ENCODE measurements at places on chromosomes 6 and 20.
A peak's percentile ranks its signal among the peaks of the same experiment; 100 is the strongest.

- peak; percentile 75 for DNase-seq
Observed at GRCh38 chr6:133553652-133554051, 312.5 kb downstream of the EYA4 start.

- no peak for DNase-seq
Observed at GRCh38 chr6:14177413-14178082, 60.0 kb downstream of the CD83 start.

- peak; percentile 40 for DNase-seq
Observed at GRCh38 chr6:38572186-38572813, 67.4 kb downstream of the BTBD9 start.

GRCh38 chr6:123994168-123994567, 190.5 kb downstream of the NKAIN2 start:
- peak; percentile 4 for DNase-seq

DNA sequence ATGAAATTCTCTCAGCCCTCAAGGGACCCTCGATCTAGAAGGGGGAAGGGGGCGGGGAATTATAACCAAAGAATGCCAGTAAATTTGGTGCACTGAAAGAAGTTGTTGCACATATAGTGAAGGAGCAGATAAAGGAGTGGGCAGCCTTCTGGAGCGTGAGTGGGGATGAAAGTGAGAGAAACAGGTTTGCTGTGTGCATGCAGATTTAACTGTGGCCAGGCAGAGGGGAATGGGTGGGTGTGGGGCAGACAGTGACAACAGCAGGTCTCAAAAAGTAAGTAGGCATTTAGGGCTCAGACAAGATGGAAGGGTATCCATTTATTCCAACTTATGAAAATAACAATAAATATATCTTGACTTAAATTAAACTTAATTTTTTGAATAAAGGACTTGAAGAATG, 149.1 kb downstream of the KCNQ5 start:
- DNase-seq: no peak

DNA sequence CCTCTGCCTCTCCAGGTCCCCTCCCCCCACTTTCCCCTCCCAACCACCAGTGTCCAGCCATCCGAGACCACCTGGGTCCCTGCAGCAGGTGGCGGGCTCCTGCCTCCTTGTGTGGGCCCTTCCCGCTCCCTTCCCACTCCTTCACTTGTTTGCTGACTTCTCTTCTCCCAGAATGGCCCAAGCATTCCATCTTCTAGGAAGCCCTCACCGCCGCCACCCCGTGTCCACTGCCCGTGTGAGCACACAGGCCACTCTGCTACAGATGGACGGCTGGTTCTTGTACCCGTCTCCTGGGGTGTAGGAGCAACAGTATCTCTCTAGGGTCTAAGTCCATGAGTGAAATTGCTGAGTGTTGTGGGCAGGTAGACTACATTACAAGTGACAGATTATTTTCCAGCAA, 15.0 kb downstream of the BPHL start:
- DNase-seq: no peak

GRCh38 chr6:122066200-122066599, 333.3 kb upstream of the HSF2 start:
- DNase-seq: no peak

GRCh38 chr6:37954791-37955190, 135.3 kb downstream of the ZFAND3 start:
- no peak for DNase-seq

- DNase-seq: no peak
Observed at GRCh38 chr6:114187563-114187962, 155.3 kb downstream of the HS3ST5 start.

DNA sequence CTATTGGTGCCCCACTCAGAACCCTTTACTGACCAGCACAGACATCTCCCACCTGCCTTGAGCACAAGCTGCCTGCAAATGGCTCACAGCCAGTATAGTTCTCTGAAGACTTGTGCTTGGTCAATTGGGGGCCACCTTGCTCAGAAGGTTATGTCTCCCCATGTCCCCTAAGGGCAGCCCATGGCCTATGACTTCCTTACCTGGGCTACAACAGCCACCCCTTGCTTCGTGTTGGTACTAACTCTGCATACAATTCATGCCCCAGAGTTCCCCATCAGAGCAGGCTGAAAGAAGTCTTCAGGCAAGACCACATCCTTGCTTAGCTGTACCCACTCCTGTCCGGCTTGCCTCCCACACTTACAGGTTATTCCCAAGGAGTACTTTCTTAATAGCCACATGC, 57.4 kb downstream of the TOX2 start:
- DNase-seq: no peak

GRCh38 chr6:11213422-11214021, 18.9 kb downstream of the NEDD9 start:
- peak; percentile 69 for DNase-seq

GRCh38 chr6:43671801-43672690, 15.5 kb downstream of the MRPS18A start:
- no peak for DNase-seq

DNA sequence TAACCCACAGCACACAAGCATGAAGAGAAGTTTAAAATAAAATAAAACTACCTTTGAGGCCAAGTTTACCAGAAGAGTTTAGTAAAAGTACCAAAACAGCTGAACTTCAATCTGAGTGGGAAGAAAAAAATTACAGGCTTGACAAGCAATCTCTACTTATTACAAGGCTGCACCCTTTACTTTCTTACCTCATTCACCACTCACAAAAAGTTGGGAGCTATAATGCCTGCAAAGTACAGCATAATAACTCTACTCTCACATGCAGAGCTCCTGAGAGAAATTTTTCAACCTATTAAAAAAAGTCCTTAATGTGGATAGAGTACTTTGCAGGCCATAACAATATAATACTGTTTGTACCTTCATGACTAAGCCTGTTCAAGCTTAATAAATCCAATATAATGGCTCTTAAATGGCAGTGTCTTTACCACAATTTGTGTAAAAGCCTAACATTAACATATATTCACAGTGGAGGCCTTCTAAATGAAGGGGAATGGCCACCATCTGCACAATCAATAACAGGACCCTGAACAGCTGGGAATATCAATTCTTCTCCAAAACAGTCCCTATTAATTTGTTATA, 103.1 kb downstream of the DST start:
- no peak for DNase-seq

GRCh38 chr6:144474290-144474689, 189.2 kb downstream of the UTRN start:
- DNase-seq: no peak

GRCh38 chr20:47055699-47056369, 161.2 kb downstream of the EYA2 start:
- no peak for DNase-seq

GRCh38 chr20:48738399-48739304, 89.1 kb downstream of the PREX1 start:
- no peak for DNase-seq

DNA sequence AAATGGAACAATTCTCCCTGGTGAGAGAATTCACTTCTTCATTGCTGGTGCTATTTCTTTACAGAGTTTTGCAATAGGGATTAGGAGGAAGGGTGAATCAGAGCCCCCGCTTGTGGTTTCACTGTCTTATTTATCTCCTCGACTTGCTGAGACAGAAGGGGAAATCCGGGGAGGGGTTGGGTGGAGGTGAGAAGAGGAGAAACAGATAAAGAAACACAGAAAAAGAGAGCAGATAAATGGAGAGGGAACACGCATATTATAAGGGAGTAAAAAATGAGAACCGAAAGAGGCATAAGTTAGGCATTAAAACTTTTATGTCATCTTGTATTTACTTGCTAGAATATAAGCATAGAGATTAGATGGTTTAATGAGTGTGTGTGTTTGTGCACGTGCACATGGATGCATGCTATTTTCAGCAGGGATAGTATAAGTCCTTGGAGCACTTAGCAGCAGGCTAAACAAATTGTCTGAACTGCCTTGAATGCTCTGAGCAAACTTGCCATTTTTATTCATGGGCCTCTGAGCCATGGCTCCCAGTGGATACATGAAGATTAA, 105.0 kb downstream of the OLIG3 start:
- no peak for DNase-seq

DNA sequence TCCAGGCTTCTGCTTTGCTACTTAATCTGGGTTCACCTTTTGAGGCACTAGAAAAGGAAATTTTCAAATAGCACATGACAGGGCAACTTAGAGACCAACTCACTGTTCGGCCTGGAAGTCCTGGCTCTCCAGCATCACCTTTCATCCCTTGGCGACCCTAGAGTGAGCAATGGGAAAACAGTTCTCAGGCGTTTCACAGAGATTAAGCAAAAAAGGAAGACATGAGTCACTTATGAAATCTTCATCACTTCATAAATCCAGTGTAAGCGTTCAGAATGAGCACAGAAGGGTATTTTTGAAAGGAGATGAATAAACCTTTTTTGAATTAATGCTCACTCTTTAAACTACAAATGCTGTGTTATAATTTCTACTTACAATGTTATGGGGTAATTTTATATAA, 104.0 kb downstream of the COL12A1 start:
- DNase-seq: no peak

- no peak for DNase-seq
Observed at GRCh38 chr6:44428682-44429081, 41.2 kb downstream of the CDC5L start.

GRCh38 chr20:16641511-16642023, 68.3 kb upstream of the KIF16B start:
- DNase-seq: no peak

GRCh38 chr20:63194007-63194796, 21.7 kb downstream of the YTHDF1 start:
- DNase-seq: no peak

DNA sequence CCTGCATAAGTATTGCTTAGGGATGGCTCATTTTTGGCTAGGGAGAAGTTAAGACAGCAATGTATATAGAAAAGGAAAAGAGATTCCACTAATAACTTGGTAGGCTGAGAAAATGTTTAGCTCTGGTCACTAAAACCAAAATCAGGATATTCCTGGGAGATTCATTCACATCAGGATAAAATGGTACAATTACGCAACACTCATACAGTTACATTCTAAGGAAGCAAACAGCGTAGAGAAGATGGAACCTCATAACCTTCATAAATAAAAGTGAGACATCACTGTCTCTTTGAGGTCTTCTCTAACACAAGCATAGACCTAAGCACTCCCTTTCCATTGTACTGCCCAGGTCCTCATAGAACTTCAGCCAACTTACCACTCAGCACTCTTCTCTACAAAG, 295.7 kb upstream of the RUNX2 start:
- no peak for DNase-seq

GRCh38 chr20:15632680-15633079, 940.6 kb downstream of the KIF16B start:
- DNase-seq: no peak

DNA sequence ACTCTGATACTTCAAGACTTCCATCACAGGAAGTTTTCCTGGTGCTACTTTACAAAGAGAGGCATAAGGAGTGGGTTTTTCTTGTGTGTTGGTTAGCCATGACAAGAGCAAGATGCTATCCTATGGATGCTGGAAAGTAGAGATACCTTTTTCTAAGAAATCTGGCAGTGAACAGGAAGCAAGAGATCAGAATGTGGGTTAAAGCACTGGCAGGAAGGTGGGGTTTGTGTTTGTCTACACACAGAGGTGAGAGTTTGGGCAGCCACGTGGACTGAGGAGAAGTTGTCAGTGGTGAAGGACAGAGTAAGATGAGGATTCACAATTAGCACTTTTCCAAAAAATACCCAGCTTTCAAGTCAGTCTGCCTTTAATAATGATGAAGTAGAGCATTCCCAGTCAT, 17.9 kb downstream of the SLC2A12 start:
- DNase-seq: no peak

- no peak for DNase-seq
Observed at GRCh38 chr6:12440981-12441380, 150.8 kb downstream of the EDN1 start.

DNA sequence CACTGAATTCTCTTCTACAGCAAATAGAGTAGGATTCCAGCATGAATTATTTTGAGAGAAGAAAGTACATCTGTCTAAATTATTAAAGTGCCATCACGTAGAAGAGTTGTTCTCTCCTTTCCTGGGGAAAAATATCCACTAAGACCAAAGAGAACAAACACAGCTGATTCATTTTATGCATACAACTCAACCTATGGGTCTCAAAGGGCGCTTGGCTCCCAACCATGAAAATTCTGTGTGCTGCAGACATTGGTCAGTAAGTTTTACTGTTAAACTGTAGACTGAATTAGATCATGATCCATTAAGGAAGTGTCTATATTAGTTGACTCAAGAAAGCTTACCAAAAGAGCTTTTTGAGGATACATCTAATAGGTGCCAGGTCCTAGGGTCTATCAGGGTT, 83.5 kb downstream of the FRK start:
- no peak for DNase-seq

DNA sequence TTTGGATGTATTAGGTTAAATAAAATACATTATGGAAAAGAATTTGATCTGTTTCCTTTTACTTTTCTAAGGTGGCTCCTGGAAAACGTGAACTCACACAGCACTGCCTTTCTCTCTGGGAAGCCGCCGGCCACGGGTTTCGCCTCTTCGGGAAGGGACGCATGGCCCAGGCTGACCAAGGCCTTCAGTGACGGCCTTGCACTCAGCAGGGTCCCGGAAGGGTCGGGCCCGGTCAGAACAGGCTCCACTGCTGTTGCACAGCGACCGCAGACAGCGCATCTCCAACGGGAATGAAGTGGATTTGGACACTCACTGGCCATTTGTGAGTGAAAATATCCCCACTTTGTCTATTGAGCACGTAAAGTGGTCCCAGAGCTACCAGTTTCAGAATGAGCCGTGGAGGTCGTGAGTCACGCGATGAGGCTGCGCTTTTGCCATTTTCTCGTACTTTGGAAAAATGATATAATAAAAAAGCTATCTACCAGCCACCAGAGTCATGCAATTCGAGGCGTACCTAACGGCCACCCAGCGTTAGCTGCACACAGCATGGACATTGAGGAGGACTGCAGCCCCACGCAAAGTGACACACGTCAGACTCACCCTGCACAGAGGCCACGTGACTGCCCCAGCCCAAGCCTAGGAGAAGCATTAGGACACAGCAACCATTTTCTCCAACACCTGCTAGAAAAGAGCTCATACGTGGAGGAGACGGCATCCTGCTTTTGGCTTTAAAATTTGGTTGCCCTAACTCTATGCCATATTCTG, 244.3 kb downstream of the TTLL2 start:
- no peak for DNase-seq

GRCh38 chr20:44409132-44409600, 53.7 kb downstream of the HNF4A start:
- no peak for DNase-seq

- peak; percentile 80 for DNase-seq
Observed at GRCh38 chr6:21200134-21200870, 393.2 kb upstream of the SOX4 start.

- DNase-seq: no peak
Observed at GRCh38 chr6:157980288-157981131, 1.2 kb upstream of the SYNJ2 start.

DNA sequence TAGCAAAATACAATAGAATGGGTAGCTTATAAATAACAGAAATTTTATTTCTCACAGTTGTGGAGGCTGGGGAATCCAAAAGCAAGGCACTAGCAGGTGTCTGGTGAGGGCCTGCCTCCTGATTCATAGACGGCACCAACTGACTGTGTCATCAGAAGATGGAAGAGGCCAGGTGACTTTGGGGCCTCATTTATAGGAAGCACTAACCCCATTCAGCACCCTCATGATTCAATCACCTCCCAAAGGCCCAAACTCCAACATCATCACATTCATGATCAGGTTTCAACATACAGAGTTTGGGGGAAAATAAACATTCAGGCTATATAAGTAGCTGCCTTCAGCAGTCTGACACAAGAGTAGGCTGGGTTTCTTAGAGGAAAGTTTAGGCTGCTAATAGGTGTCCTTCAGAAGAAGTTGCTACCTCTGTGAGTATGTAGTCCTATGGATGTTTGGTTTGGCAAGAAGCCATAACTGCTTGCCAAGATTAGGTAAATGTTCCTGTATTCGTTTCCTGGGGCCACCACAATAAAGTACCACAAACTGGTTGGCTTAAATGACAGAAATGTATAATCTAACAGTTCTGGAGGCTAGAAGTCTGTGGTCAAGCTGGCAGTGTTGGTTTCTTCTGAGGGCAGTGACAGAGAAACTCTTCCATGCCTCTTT, 48.8 kb downstream of the NT5E start:
- DNase-seq: no peak

Data from NCI-H2171 treated with DMSO at 0.1 percent for 48 hours (cell line).